Left lobe of liver (tissue), 2 donors: ENCODE measurements at places on chromosomes 1 and 21.
A peak's percentile ranks its signal among the peaks of the same experiment; 100 is the strongest.

DNA sequence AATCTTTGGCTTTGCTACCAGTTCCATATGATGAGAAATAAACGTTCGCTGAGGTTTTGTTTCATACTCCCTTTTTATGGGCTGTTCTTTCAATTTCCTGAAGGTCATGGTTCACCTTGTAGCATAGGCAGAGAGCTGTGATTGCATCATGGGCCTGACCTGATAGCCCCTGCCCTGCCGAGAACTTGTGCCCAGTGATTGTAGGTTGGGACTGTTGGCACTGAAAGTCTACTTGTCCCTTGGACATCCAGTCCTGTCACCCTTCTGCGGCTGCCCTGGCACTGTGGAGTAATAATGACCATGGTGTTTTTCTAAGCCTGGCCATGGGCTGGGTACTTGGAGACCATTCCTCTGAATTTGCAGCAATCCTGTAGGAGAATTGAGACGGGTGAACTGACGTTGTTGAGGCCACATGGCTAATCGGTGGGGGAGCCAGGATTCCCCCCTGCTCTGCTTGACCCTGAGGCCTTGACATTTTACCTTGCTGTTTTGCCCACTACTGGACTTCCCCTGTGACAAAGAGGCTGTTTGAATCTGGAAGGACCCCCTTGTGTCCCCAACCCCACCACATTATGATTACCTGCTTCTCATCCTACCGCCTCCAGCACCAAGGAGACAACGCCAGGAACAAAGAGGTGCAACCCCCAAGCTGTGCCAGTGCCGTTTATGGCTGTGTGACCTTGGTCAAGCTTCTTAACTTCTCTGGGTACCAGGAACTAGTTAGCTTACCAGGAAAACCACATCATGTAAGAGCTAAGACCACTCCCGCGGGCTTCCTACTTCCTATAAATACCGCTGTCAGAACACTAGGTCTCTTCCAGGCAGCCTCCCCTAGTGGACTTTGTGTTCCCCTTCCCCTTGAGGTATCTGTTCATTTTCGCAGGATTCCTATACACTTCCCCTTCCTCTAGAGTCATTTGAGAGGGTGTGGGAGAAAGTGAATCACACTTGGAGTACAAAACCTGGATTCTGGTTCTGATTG, 23.4 kb downstream of the SESN2 start:
- DNase-seq: peak; percentile 94

DNA sequence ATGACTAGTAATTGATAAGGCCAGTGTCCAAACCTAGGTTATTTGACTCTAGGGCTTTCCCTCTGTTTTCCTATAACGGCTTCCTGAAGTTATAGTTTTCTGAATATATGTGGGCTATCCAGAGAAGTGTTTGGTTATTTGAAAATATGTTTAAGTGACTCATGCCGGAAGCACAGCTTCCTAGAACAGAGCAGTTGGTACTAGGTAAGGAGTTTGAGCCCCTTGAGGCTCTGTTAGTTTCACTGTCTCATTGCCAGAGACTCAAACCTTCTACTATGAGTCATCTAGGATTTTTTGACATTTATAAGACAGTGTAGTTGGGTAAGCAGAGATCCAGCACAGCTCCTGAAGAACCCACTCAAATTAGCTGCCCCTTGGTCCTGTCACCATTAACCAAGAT, 27.1 kb upstream of the LEPR start:
- no peak for DNase-seq

DNA sequence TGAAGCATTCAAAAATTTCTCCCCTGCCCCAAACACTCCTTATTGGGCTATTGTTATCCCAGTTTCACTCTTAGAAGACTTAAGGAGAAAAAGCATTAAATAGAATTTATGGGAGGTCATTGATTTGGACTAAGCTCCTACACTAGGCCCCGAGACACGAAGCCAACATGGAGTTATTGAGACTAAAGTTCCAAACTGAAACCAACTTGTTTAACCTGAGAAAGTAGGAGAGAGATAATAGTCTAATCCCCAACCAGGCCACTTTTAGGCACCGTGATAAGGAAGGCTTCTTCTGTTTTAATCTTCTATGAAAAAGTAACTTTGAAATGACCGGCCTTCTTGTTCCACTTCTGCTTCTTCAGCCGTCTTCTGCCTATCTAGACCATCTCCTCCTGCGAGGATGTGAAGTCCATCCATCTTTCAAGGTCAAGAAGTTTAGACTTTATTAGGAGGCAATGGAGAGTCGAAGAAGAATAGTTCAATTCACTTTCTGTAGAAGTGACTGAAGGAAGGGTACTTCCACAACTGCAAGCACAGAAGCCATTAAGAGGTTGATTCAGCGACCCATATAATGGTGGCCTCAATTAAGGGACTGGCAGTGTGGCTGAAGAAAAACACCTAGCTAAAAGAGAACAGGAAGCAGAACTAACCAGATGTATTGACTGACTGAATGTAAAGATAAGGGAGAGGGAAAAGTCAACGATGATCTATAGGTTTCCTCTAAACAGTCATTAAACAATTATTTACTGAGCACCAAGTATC, 428.8 kb downstream of the SMYD3 start:
- DNase-seq: no peak

GRCh38 chr1:40032240-40032891, 8.2 kb upstream of the CAP1 start:
- no peak for DNase-seq

DNA sequence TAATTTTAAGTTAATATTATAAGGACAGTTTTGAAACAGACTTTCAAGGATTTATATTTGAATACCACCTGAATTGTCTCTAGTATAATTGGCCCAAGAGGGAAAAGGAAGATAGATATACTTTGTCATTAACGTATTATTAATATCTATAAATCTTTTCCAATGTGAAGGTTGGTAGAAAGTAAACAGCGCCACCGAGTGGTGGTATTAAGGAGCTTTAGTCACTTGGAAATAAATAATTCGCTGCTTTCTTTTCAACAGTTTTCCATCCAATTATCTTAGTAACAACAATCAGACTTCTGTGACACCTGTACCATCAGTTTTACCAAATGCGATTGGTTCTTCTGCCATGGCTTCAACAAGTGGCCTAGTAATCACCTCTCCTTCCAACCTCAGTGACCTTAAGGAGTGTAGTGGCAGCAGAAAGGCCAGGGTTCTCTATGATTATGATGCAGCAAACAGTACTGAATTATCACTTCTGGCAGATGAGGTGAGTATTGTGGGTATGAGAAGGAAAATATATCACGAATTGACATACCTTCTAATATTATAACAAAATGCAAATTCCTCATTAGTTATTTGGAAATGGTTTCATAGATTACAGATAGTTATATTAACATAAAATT, 37.7 kb downstream of the SH3GLB1 start:
- no peak for DNase-seq

DNA sequence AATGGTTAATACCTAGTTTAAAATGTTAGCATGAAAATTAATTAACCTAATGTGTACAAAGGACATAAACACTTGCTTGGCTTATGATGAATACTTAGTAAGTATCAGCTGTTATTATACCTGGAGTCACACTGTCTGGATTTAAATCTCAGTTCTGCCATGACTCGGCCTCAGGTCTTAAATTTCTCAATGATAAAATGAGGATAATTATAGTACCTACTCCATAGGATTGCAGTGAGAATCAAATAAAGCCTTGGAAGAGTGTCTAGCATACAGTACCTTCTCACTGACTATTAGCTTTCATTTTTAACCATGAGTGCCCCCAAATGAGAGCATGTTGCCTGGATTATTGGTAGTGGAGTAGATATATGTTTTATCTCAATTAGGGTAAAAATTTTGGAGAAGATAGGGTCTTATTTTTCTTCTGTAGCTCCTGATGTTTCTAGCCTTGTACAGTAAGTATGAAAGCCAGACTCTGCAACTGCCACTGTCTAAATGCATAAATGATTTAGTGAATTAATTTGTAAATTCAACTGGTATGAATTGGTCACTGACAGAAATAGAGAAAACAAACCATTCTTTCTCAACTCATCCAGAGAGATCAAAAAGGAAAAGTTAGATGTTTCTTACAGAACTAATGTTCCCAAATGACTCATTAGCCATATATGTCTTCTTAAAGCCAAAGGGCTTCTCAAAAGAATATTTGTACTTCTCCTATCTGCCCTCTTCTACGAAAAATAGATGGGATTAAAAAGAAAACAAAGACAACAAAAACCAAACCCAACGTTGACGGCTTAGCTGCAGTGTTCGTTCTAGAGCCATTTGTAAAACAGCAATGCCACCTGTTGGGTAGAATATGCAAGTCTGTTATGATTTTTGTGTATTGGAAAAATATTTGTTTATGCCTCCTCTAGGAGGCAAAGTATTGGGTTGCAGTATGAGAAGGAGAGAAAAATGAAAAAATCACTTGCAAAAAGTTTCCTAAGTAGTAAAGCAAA, 53.8 kb upstream of the MROH9 start:
- no peak for DNase-seq

DNA sequence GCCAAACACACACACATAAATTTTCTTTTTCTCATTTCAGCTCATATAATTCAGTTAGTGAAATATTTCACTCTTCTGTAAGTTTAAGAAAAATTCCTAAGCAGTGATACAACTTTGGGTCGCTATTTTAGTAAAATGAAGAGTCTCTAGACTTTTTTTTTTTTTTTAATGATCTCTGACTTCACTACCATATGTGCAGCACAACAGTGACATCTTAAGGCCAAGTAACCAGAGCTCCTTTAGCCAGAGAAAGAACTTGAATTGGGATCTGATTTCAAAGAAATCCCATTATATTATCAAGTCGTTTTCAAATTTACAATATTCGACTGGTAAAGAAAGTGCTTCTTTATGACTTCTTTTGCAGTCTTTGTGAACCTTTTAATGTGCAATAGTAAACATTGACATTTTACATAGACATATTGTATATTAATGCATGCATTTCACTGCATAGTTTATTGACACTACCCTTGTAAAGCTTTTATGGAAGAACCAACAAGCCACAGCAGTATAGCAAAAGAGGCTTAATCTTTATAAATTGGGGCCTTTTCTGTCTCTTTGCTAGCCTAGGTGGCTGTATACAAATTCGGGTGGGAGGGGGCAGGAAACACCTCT, 62.2 kb downstream of the LRRC40 start:
- DNase-seq: no peak

- DNase-seq: peak; percentile 82
Observed at GRCh38 chr1:8879922-8880676, 1.6 kb upstream of the ENO1 start.

GRCh38 chr21:40128891-40129290, 261.7 kb downstream of the PCP4 start:
- no peak for DNase-seq

DNA sequence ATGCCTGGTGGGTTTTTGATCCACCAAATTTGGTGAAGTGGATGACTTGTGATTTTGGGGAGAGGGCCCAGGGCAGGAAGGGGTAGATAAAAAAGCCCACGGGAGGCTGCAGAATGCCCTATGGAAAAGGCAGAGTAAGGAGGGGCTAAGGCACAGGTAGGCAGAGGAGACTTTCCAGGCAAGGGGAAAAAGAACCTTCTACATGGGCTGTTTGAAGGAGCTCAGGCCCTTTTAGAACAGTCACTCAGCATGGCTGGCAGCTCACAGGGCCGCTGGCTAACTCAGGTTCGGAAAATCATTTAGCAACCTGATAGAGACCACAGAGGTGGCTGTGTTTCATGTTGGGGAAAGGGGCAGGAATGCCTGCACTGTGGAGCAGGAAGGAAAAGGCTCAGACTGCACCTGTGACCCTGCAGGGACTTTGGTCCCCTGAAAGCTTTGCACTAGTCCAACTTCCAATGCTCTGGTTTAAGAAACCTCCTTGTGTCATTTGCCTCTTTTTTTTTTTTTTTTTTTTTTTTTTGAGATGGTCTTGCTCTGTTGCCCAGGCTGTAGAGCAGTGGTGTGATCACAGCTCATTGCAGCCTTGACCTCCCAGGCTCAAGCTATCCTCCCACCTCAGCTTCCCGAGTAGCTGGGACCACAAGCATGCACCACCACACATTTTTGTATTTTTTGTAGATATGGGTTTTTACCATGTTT, 58.5 kb upstream of the ENAH start:
- no peak for DNase-seq

DNA sequence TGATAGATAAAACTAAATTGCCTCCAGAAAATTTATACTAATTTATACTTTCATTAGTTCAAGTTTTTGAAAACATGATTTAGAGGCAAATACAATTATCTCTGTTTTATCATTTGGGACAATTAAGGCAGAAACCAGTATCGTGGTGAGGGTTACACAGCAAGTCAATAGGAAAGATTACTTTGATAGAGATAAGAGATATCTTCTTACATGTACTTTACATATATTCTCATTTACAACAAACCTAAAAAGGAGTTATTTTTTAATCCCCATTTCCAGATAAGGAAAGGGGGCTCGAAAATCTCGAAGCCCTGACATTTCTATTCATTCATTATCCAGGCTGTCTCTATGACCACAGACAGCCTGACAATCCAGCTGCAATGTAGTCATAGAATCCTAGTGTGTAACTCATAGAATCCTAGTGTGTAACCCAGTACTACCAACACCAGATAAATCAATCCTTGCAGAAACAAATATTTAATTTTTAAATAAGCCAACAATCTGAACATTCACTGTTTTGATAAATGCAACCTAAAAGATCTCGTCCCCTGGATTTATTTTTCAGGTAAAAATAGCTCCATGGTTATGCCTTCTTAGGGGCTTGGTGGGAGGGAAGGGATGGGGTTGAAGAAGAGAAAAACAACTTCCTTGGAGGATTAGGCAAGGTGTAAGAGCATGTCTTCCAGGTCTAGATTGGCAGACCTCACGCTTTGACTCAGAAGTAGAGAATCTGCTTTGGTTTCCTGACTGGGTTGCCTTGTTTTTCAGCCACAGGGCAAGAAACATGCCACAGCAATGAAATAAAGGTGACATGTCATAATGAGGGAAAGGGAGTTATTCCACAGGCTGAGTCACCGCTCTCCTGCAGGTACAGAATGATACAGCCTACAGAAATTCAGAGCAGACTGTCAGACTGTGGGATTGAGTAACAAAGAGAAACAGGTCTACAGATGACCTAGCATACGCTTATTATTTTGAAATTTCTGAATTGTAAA, 45.6 kb downstream of the IRF2BP2 start:
- DNase-seq: no peak

- DNase-seq: no peak
Observed at GRCh38 chr1:40802742-40803113, 19.1 kb downstream of the KCNQ4 start.

- DNase-seq: no peak
Observed at GRCh38 chr1:37143800-37144199, 109.5 kb upstream of the GRIK3 start.
